Cerebellar cortex (tissue), 1 donor: ENCODE measurements at places on chromosomes 5 and 9.

DNA sequence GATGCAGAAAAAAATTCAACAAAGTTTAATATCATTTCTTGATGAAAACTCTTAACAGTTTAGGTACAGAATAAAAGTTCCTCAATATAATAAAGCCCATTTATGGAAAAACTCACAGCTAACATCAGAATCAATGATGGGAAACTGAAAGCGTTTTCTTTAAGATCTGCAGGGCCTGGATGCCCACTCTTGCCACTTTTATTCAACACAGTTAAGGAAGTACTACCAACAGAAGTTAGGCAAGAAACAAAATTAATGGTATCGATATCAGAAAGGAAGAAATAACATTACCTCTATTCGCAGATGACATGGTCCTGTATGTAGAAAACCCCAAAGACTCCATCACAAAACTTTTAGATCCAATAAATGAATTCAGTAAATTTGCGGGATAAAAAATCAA, 542.4 kb upstream of the RGMB start:
- DNase-seq: no peak

GRCh38 chr9:106761493-106761892, 101.5 kb upstream of the ZNF462 start:
- no peak for DNase-seq

DNA sequence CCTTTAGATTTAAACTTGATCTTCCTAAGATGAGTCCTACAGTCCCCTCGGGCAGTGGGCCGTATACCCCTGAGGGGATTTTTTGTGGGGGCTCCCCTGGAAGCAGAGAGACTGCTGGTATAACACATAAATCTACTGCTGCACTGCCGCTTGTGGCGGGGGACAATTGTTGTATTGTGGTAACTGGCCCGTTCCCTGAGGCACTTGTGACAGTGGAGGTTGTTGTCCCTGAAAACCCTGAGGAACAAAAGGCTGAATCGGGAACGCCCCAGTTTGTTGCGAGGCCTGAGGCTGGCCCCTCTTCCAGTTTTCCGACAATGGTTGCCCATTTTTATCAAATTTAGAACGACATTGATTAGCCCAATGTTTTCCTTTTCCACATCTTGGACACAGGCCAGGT, 4.7 kb upstream of the TMEM141 start:
- no peak for DNase-seq

- DNase-seq: no peak
These were observed 74.1 kb downstream of the ANKRD33B start for GRCh38 chr5:10637944-10638343.

DNA sequence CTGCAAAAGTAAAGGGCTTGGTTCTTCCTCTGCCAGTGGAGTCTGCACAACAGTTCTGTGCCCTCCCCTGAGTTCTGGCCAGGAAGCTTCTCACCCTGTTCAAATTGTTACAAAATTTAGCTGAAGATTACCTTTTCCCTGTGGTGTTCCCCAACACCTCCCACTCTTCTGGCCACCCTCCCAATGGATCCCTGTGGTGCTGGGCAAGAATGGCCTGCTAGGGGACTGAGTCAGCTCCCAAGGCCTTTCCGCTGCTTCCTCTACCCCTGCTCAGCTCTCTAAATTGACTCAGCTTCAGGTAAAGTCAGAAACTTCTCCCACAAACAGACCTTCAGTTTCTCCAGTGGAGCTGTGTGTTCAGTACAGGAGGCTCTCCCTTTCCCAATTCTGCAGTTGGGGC, 186.0 kb downstream of the NR2F1-AS1 start:
- DNase-seq: no peak

GRCh38 chr9:26319859-26320258, 572.7 kb downstream of the CAAP1 start:
- DNase-seq: no peak

- no peak for DNase-seq
These were observed 172.7 kb downstream of the NSG2 start for GRCh38 chr5:174218162-174218561.

GRCh38 chr5:127305493-127305892, 14.9 kb downstream of the MEGF10 start:
- no peak for DNase-seq

- DNase-seq: no peak
These were observed 39.9 kb downstream of the SHC3 start for GRCh38 chr9:89138463-89139390.

DNA sequence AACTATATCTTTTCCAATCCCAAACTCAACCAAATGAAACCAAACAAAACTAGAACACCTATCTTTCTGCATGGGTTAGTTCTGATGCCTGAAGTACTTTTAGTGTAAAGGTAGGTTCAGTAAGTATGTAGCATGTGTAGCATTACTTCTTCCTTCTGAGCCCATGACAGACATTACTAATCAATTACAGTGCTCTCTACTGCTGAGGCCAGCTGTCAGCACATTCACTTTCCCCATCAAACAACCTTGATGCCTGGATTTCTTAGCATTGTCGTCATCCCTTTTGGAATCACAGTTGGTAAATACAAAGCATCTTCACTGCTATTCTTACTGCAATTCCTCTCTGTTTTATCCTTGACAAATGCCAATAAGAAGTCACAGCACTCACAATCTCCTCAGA, 103.2 kb downstream of the PTTG1 start:
- no peak for DNase-seq

DNA sequence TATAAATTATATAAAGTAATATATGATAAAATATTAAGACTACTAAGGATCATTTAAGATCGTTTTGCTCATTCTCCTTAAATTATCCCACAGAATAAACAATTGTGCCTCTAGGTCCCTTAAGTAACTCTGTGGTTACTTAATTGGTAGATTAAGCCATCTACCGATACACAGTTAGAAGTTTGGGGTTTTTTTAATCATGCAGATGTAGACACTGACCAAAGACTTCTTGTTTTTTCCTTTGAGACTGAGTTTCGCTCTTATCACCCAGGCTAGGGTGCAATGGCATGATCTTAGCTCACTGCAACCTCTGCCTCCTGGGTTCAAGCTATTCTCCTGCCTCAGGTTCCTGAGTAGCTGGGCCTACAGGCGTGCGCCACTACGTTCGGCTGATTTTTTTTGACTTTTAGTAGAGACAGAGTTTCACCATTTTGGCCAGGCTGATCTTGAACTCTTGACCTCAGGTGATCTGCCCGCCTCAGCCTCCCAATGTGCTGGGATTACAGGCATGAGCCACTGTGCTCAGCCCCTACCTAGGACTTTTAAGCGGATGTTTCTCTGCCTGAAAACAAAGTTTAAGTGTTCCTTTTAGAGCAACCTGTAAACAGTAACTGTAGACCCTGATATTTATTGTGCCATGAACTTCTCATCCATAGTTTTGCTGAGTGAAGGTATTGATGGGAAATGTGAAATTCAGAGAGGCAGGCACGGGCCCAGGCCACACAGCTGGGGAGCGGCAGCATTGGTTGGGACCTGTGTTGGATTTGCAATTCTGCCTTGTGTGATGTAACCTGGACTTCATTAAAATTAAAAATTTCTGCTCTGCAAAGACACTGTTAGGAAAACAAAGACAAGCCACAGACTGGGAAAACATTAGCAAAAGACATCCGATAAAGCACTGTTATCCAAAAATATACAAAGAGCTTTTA, 11.6 kb downstream of the CEL start:
- no peak for DNase-seq

DNA sequence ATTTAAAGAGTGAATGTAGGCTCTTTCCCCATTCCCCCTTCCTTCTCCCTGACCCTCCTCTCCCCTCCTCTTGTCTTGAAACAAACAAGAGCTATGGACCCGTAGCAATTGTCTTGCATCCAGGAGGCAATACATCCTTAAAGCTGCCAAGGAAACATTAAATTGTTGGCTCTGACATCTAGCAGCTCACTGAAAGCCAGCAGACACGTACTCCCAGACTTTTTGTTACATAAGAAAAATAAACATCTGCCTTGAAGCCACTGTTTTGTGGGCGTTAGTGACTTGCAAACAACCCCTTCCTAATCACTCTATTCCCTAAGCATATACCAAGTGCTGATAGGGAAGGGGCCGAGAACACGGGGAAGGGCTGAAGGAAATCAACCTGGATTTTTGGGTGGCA, 8.6 kb downstream of the SLC45A2 start:
- DNase-seq: no peak

DNA sequence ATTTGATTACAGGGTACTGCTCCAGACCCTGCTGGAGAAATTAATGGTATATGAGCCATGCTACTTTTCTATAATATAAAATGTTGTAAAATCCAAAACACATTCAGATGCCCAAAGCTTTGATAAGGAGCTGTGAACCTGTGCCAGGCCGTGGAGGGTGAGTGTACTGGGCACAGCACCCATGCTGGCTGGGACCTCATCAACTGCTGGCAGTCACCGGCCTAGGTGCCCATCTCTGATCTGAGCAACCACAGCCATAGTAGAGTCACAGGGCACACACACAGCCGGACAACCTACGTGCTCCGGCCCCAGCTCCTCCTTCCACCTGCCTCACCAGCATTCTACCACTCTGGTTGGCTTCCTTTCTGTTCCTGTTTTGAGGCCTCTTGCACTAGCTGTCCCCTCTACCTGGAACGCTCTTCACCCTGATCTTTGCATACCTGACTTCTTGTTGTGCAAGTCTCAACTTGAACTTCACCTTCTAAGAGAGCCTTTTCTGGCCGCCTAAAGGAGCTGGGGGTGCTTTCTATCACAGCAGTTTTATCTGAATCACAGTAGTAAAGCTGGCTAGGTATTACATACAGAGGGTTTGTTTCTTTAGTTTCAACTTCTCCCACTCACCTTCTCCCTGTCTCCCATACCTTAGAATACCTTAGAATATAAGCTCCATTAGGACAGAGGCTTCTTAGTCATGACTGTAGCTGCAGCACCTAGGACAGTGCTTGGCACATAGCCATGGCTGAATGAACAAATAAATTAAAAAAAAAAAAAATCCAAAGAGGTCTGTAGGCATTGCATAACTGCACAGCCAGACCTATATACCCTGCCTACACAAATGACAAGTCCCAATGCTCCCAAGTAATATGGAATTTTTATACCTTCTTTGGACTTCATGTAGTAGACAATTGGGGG, 51.7 kb downstream of the MED27 start:
- DNase-seq: no peak

- DNase-seq: peak; percentile 87
These were observed 7.4 kb downstream of the CDK9 start for GRCh38 chr9:127793093-127793708.
